ENCODE measurements at places on chromosomes 2 and 18.

DNA sequence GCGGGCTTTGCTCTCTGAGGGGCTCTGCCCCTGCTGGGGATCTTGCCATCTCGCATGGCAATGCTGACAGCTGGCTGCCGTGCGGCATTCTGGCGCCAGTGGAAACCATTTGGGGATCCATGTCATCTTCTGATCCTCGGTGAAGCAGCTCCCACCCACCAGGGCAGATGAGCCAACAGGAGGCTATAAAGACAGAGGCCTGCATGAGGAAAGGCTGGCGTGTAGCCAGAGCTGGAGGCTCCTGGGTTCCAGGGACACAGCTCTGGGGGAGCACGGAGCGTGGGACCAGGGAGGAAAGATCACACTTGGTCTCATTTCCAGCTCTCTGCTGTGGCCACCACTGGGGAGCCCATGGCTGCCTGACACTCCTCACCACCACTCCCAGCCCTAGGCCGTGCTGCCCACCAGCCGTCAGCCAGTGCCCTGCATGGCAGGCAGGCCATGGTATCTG is 145.8 kb downstream of the ZFP36L2 start:
- DNase-seq: no peak

- no peak for DNase-seq
Measured at GRCh38 chr2:128497461-128497860, 178.8 kb upstream of the HS6ST1 start.

GRCh38 chr2:30710016-30710415 is 97.2 kb downstream of the CAPN13 start:
- no peak for DNase-seq

GRCh38 chr18:37368110-37368954 is 197.3 kb downstream of the CELF4 start:
- DNase-seq: no peak

- no peak for DNase-seq
Measured at GRCh38 chr18:26489881-26490280, 58.5 kb downstream of the KCTD1 start.

DNA sequence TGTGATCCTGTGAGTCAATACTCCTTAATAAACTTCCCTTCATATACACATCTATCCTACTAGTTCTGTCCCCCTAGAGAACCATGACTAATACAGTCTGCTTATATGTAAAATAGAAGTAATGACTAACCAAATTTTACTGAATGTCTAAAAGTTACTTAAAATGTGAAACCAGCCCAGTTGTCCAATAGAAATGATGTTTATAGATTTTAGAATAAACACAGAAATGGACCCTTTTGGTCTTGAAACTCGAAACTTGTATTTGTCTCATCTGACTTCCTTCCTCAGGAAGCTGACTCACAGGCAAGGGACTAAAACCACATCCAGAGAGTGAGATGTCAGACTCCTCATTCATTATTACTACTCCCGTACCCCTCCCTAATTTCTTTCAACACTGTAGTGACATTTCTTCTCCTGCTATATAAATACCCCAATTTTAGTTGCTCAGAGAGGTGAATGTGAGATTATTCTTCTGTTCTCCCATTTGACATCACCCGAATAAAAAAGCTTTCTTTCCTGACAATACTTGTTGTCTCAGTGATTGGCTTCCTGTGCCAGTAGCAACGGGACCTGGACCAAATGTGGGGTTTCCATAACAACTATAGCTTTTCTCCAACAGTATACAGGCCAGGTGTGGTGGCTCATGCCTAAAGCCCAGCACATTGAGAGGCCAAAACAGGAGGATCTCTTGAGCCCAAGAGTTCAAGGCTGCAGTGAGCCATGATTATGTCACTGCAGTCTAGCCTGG is 486.0 kb downstream of the ERBB4 start:
- no peak for DNase-seq

GRCh38 chr2:226424971-226425370 is 374.6 kb downstream of the IRS1 start:
- no peak for DNase-seq

DNA sequence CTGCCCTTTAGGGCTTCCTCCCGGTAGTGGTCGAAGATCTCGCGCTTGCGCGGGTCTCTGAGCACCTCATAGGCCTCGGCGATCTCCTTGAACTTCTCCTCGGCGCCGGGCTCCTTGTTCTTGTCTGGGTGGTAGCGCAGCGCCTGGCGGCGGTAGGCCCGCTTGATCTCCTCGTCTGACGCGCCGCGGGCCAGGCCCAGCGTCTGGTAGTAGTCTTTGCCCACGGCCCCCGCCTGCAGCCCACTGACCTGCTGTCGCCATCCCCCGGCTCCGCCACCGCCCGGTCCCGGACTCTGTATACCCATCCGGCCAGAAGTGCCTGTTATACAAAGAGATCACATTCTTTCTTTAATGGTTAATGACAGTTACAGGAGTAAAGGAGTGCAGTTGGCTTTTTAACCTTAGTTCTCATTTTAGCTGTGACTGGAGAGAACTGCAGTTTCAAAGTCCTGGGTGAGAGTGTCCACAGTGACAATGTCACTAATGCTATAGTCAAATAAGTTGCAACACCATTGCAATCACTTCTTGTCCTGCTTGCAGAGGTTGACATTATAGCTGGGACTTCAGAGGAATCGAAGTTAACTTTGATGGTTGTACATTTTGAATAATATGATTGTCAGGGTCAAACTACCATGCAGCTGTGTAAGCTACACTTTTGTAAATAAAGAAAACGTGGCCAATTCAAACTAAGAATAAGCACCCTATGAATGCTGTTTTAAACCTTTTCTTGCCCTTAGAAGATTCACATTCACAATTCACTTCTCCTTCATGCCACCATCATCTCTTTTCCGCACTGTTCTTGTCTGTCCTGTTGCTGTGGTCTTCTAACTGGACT is 35.3 kb upstream of the CAVIN2 start:
- no peak for DNase-seq

GRCh38 chr2:60840880-60841279 is 40.5 kb upstream of the REL start:
- DNase-seq: no peak

DNA sequence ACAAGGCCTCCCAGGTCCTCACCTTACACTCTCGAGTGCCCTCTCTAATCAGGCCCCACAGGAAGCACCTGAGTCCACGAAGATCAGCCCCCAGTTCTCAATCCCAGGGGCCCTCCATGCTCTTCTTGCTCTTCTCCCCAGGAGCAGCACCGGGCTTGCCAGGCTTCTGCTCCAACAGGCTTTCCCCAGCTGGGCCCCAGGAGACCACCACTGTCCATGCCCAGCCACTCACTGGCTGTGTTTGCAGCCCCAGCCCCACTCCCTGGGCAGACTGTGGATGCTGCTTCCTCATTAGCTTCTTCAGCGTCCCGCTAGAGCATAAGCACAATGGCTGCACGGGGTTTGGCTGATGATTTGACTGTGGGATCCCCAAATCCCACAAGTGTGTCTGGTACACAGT is 781.9 kb downstream of the GALR1 start:
- no peak for DNase-seq

GRCh38 chr18:13433125-13433524 is 214.6 kb downstream of the LDLRAD4 start:
- no peak for DNase-seq

DNA sequence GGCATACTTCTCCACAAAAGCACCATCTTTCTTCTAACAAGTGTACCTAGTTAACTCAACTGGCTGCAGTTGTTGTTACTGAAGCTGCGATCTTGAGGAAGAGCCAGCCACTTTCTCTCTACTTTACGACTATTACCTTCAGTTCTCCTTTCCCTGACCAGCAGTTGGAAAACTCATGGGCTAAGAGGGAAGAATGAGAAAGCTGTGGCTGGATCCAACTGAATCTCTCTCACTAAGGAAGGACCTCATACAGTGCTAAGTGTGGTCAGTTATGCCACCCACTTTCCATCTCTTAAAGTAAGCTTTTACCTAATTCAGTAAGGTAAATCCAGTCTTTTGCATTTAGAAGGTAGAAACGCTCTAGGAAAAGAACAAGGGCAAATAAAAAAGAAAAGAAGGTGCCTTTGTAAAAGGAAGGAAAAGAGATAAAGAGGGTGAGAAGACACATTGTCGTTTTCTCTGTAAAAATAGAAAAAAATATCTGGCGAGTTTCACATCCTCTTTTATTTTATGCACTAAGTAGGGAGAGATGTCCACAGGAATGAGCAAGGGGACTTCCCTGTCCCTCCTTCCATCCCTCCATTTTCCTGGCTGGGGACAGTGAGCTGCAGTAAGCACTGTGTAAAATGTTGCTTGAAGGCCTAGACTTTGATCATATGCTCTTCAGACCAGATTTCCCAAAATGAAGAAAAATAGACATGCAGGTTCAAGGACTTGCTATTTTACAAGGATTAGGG is 73.4 kb downstream of the PLEKHM3 start:
- no peak for DNase-seq

DNA sequence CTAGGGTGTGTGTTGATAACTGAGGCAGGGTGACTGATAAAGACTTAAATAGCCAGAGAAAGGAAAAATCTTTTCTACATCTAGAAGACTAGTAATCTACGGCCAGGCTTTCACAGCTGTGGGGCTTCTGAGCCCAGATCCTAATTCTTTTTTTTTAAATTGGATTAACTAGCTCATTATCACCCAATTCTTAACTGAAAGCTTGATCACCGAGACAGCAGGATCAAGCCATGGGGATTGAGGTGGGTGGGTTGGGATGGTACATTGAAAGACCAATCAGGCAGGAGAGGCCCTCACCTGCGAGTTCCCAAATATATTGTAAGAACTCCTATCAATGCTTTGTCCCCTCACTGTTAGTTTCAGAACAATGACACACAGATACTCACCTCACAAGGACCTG is 20.0 kb upstream of the NFE2L2 start:
- DNase-seq: no peak

GRCh38 chr2:9268301-9269080 is 61.9 kb downstream of the ASAP2 start:
- DNase-seq: no peak

GRCh38 chr2:181065458-181065857 is 85.1 kb downstream of the UBE2E3 start:
- no peak for DNase-seq

GRCh38 chr2:205024822-205025518 is 479.7 kb downstream of the PARD3B start:
- DNase-seq: peak; percentile 25

- no peak for DNase-seq
Measured at GRCh38 chr2:37776487-37776886, 105.0 kb upstream of the CDC42EP3 start.

DNA sequence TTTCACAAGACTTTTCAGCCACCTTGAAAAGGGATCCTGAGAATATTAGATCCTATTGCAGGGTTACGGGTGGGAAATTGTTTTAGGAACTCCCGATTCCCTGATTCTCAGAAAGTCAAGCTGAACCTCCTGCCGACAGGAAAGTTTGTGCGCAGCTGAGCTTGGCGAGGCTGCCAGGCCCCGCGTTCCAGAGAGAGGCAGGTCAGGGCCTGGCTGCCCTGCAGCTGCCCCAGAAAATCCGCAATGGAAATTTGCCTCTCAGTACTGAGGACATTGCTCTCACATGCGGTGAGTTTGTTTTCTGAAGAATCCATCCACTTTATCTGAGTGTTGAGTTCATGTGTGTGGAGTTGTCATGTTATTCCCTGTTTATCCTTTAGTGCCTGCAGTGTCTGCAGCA is 144.2 kb downstream of the RTP5 start:
- DNase-seq: no peak

DNA sequence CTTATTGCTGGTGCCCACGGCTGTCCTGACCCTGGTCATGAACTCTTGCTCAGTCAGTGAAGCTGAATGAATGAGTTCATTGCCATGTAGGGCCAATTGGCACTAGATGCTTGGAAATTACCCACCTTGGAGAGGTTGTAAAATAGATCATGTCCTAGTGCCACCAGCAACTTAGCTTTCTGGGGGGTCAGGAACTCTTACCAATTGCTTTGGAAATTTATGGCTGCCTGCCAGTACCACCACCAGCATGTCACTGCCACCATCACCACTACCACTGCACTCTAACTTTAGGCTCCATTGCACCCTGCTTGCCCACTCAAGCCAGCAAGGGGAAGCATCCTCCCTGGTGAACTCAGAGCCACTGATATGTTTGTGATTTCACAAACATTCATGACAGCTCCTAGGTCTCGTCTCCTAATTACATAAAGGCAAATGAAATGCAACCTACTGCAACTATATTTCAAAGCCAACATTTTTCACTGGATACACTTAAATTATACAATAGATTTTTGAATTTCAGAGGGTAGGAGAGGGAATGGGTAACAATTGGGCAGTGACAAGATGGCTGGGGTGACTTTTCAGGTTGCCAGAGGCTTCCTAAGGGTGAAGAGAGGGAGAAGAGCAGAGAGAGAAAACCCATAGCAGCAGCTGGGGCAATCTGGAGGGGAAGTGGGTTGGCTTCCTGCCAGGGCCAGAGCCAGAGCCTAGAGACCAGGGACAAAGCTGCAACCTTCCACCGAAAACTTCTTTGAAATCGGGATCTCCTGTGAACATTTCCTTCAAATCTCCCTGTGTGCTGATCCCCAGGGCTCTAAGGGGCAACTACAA is 3.5 kb upstream of the EMILIN1 start:
- DNase-seq: peak; percentile 76

- DNase-seq: no peak
Measured at GRCh38 chr18:3342628-3343027, 80.7 kb downstream of the MYL12B start.

DNA sequence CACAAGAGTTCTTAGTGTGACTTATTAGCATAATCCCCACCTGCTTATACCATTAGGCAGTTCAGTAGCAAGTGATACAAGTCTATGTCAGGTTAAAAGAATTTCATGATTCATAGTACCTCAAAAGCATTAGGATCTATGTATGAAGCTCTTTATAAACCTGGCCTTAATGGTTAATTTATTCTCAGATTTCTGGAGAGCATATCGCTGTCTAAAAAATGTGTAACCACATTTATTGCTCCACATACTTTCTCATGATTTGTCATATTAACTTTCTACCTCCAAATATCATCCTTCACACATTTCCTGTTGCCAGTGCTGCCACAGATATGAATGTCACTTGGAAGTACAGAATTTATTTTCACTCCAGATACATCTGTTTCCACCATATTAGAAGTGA is 332.8 kb upstream of the MAP2 start:
- DNase-seq: no peak

DNA sequence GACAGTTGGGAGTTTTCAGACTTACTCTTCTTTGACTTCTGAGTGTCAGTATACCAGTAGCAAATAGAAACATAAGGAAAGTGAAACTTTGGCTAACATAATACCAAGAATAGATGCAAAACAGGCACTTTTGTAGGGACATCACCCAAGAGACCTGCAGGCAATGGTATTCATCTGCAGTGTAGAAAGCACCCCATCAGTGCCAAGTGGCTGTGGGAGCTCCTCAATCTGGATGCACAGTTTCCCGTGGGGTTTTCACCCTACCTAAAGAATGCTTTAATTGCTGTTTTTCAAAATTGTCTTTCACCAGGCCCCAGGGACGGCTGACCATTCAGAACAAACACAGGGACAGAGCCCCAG is 96.6 kb upstream of the GPR45 start:
- DNase-seq: no peak

DNA sequence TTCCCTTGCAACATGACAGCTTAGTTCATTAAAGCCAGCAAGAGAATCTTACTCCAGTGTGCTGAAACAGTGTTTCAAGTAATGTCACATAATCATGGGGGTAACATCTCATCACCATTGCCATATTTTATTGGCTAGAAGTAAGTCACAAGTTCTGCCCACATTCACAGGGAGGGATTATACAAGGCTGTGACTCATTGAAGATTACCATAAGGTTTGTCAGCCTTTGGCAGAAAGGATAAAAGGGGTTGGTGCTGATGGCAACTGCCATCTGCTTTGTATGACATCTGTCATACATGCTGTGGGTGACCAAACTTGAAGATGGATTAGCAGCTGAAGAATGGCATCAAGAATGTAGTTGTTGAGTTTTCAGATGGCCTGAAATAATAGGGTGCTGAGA is 61.2 kb downstream of the KCNE4 start:
- DNase-seq: no peak

All from left ventricle myocardium superior (tissue), 1 donor.